ENCODE measurements at places on chromosomes 4 and X. TPM values are rescaled to one million over a fixed set of nuclear protein-coding genes. Genes with fewer than 3 reads are reported as not detected.

DNA sequence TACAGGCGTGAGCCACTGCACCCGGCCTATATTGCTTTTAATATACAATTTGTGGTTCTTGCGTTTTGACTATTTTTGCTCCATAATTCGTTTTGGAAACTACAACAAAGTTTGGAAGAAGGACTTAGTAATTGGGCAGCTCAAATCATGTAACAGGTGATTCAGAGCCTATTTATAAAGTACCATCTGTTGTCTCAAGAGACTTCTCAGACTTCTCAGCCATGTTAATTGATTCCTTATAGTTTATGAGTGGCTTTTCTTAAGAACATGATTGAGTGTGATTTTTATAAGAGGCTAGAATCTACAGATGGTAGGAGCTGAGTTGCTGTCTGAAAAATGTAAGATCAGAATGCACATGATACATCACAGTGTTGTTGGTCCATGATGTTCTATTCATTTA lies 240.2 kb downstream of the ADGRL3 start:
- DNase-seq = no peak

DNA sequence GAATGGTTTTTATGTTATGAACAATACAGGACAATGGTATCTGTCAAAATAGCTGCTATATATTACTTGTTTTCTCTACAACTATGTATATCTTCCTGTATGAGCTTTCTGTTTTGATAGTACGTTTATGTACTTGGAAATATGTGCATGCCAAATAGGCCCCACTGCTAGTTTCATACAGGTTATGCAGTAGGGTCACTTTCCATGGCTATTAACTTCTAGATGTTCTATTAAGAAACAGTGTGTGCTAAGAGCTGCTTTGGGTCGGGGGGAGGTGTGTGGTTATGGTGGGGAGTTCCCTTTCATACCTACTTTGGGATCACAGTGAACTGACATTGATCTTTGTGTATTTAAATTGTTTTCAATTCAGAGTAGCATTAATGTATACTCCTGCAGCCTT lies 30.9 kb downstream of the RBPJ start:
- no peak for DNase-seq

The EIF4E gene
- total RNA-seq = 288 TPM

DNA sequence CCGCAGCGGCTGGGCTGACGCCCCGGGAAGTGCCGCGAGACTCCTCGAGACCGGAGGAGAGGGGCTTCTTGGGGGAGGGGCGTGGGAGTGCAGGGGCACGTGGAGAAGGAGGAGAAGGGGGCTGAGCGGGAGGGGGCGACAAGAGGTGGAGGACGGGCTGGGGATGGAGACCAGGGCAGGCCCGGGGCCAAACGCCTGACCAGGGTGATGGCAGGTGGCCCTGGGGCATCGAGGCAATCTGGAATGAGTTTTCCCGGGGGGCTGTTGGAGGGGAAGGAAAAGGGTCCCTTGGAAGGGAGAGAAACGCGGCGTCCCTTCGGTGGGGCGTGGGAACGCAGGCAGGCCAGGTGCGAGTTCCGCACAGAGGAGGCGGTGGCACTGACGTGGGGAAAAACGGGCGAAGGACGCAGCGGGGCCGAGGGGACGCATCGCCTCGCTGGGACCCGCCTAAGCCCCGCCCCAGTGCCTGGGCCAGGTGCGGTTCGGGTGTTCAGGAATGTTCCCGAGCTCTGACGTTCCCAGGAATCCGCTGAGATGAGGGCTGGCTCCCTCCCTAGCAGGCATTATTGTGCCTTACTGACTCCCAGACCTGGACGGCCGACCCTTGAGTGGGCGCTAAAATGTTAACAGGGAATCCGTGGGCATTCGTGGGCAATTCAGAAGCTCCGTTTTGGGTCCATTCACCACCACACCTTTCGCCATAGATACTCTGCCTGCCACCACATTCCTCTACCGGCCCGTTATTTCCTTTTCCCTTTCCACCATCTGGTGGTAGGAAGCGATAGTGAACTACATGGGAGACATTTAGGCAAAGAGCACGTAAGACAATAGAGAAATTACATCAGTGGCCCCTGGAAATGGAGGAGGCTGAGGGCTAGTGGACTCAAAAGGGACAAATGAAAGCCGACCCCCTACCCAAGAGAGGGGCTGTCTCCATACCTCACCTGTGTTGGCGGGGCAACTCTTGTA lies 795 bp upstream of the SH3KBP1 start:
- peak; percentile 78 for DNase-seq
